Activated CD8-positive, alpha-beta memory T cell treated with anti-CD3 and anti-CD28 coated beads for 4 hours (primary cell): ENCODE measurements at places on chromosomes 3 and 15.

- DNase-seq, result no peak
Measured at GRCh38 chr3:195385526-195385925, 57.3 kb downstream of the ACAP2 start.

GRCh38 chr15:89455535-89455934 lies 40.8 kb downstream of the RHCG start:
- no peak for DNase-seq

GRCh38 chr3:44032487-44032886 lies 209.2 kb upstream of the TOPAZ1 start:
- no peak for DNase-seq

- no peak for DNase-seq
Measured at GRCh38 chr3:52132041-52132440, 22.2 kb downstream of the POC1A start.

DNA sequence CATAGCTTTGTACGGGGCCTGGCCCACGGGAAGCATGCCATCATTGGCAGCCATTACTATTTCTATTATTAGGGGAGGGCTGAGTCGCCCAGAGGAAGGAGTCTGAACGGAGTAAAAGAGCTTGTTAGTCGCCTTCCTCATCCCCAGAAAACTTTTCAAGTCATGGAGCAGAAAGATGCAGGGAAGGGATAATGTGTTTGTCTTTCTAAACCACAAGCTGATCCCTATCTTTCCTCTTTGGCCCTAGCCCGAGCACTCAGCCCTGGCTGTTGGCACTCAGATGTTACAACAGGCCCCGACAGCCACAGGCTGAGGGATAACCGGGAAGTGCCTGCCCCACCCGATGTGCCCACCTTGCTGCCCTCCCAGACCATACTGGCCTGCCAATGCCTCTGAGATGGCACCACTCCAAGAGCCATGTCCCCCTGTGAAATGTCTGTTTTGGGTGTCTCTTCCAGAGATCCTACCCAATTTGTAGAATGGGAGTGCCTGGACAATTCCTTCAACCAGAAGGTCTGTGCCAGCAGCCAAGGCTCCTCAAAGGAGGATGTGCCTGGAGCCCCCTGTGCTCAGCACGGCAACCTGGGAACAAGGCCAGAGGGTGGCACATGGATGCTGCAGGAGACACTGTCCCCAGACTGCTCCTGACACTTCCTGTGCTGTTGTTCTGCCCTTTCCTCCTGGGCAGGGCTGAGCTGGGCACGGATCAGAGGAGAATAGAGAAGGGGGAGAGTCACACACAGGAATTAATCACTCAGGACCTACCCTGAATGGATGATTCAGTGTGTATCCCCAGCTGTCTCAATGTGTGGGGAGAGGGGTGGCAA lies 10.8 kb downstream of the PAK6 start:
- no peak for DNase-seq

GRCh38 chr3:61724183-61724582 lies 162.8 kb downstream of the PTPRG start:
- DNase-seq, result no peak

GRCh38 chr15:96331945-96332636 lies 1.6 kb downstream of the NR2F2 start:
- no peak for DNase-seq

DNA sequence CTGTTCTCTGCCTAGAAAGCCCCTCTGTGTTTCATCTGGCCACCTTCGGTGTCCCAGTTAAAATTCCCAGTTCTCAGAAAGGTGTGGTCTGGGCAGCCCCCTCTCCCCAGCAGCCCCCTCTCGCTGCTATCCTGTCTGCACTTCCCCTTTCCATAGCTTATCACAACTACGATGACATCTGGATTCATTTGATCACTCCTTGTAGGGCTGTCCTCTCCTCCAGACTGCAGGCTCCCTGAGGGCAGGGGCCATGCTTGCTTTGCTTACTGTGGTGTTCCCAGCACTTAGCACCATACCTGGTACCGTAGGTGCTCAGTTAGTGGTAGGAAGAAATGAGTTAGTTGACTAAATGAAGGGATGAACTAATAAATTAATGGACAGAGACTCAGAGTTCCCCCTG lies 26.3 kb upstream of the GOLGA6C start:
- no peak for DNase-seq
